Foreskin fibroblast (primary cell): ENCODE measurements at places on chromosomes 7 and 10.
A peak's percentile ranks its signal among the peaks of the same experiment; 100 is the strongest.

GRCh38 chr10:110510086-110510485 is 12.4 kb downstream of the DUSP5 start:
- DNase-seq, result no peak

DNA sequence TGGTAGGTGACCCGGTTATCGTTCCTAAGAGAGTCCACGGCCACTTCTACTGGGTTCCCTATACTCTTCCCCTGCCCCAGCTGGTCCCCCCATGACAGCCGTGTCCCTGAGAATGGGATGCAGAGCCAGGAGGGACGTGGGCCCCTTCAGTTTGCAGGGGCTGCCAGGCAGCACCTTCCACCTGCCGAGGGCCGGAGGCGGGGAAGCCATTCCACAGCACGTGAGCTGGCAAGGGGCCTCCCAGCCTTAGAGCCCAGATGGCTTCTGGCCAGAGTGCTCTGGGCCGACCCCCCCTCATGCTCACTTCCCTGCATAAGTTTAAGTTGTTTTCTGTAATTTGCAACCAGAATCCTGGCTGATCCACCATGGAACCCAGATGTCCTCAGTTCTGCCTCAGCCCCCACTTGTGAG is 39.0 kb downstream of the DIP2C start:
- no peak for DNase-seq

DNA sequence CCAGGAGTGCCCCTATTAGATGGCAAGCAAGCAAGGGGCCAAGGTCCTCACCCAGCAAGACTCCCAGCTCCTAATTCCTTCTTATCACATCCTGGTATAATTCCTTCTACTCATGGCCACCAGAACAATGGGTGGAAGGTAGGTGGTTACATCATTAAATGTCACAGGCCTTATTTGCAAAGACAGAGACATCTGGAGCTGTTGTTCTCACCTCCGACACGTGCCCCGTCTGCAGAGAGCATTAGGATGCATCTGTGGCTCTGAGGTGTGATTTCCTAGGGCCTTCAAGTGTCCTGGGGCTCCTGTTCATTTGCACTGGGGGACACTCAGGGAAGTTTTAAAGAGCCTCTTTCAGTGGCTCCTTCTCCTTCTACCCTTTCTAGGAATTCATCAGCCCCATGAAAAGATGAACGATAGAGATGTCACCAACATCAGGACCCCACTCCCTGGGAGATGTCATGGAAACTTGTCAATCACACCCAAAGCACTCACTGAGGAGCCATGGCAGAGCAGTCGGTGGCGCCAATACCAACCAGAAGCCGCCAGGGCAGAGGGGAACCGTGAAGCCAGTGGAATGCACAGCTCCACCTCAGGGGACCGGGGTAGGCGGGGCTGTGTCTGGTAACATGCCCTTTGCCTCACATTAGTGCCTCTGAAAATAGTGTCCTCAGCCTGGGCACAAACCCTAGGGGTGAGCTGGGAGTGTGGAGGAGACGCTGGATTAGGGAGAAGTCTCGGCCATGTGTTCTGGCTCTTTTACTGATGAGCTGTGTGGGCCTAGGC is 2.9 kb upstream of the ATP6V0E2 start:
- no peak for DNase-seq

DNA sequence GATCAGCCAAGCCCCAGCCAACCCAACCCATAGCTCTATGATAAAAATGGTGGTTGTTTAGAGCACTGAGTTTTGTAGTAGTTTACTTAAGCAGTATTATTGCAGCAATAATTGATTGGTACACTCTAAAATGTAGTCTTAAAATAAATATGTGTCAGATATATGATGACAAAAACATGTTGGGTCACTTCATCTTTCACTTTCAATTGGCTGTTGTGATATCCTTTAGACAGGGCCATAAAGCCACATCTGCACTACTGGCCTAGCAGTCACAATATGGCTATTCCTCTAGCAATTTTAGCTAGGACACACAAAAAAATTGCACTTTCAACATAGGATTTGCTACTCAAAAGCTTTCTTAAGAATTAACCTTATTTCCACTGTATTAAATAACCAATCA is 5.9 kb upstream of the CAV1 start:
- no peak for DNase-seq

DNA sequence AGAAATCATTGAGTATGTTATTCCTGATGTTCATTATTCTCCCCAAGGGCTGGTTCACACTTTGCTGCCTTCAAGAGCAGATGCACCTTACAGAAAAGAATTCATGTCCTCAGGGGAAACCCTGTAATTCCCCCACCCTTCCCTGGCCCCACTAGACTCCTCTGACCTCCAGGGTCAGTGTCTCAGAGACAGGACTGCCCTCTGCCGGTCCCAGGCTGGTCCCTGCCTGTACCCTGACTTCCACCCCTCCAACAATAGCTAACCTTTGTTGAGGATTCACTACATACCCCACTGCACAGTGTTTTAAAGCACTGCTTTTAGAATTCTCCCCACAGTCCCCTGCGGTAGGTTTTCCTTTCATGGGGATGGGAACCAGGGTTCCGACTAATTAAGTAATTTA is 4.4 kb upstream of the SEPHS1 start:
- no peak for DNase-seq

GRCh38 chr7:139571190-139571589 is 47.7 kb downstream of the CLEC2L start:
- no peak for DNase-seq

DNA sequence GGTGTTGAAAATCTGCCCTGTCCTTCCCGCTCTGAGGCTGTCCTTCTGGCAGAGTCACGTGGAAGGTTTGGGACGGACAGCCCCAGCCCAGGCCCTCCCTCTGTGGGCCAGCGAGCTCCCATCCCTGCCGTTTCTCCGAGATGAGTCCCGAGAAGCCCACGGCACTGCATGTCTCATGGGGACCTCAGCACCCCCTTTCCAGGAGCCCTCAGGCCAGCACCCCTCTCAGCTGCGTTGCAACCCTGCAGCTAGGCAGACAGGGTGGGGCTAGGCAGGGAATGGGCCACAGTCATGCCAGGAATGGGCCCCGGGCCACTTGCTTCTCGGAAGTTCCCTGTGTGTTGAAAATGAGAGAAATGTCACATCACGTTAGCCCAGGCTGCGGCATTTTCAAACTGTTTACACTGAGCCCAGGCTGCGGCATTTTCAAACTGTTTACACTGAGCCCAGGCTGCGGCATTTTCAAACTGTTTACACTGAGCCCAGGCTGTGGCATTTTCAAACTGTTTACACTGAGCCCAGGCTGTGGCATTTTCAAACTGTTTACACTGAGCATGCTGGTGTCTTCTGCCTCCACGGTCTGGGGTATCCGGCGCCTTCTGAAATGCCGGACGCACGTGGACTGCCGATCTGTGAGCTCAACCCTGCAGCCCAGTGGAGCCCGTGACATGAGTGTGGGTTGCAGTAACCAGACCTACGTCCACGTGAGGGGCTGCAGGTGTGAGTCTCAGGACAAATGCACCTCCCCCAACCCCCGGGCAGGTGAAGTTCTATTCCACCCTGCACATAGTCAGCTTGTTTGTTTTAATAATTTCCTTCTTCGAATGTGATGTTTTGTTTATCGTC is 42.6 kb downstream of the FAM20C start:
- no peak for DNase-seq

- DNase-seq, result no peak
Observed at GRCh38 chr7:153036396-153037063, 277.0 kb downstream of the ACTR3B start.

- DNase-seq, result no peak
Observed at GRCh38 chr7:1228545-1229201, 4.0 kb upstream of the UNCX start.

GRCh38 chr7:118183786-118184564 is at the start of gene LSM8:
Gene LSM8, plus strand, starts transcription at chr7:118184164. Its CDS starts 60 bp downstream, at chr7:118184224.
- DNase-seq, result peak; percentile 99

GRCh38 chr10:112655722-112656121 is 208.7 kb downstream of the VTI1A start:
- no peak for DNase-seq

- DNase-seq, result peak; percentile 50
Observed at GRCh38 chr10:77844713-77845445, 81.7 kb downstream of the DLG5 start.

GRCh38 chr10:121926671-121927317 is 1.0 kb downstream of the ATE1 start:
- peak; percentile 25 for DNase-seq

GRCh38 chr10:119100434-119101238 is 3.3 kb upstream of the DENND10 start:
- DNase-seq, result no peak

DNA sequence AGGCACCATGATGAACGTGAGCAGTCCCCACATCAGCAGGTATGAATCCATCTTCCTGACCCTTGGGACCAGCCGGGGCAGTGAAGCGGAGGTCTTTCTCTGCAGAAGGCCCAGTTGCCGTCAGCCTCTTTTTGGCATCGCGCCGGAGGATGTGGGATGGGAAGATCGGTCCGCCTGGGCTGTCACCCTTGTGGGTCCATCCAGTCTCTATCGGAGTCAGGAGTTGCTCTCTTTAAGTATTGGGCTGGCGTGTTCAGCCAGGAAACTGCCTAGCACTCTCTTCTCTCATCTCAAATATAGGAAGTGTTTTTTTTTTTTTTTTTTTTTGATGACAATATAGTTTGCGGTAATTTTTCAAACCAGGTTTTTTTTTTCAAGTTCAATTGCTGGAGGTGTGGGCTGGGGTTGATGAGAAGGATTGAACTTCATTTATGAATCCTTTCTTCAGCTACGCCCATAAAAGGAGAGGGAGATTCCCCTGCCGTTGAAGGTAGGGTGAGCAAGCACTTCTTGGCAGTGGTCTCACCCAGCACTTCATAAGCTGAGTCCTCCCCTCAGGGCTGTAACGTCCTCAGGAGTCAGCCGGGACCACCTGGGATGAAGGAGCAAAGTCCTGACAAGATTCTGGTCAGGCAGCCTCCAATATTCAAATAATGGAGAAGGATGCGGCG is at the start of gene IL2RA:
IL2RA (minus strand) TSS at position 267 of the 671 bp plus-strand sequence; CDS start at position 51, 216 bp downstream.
- no peak for DNase-seq
